ENCODE measurements at places on chromosomes 1 and 21. TPM values are rescaled to one million over a fixed set of nuclear protein-coding genes. Genes with fewer than 3 reads are reported as not detected.

Gene RNF115
- 16.6 TPM for total RNA-seq

Gene BTG2
- total RNA-seq: 33.7 TPM

Gene UBASH3A
- total RNA-seq: not detected

DNA sequence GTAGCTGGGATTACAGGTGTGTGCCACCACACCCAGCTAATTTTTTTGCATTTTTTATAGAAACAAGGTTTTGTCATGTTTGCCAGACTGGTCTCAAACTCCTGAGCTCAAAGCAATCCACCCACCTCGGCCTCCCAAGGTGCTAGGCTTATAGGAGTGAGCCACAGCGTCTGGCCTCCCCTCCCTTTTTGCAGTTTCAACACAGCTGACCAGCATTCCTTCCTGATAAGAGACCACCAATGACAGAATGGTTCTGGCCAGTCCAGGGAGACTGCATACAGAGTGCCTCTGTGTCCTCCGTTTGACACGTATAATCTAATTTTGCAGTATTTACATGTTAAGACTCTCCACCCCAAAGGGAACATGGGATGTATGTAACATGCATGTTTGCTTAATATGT is 46.4 kb upstream of the CACHD1 start:
- H3K27me3 ChIP-seq: peaks cover 36% of the 10 kb centered on the region
- H3K27ac ChIP-seq: no peak overlapping the region

Gene LDLRAD1
- total RNA-seq: not detected

Gene EDARADD
- 0.59 TPM for total RNA-seq

- H3K27me3 ChIP-seq: peaks cover 23% of the 10 kb centered on the region
- peak; percentile 91 for DNase-seq
- H3K36me3 ChIP-seq: no peaks in the 10 kb centered on the region
- peaks cover 5% of the 10 kb centered on the region for H3K4me1 ChIP-seq
- peak overlapping the region; percentile 82 for H3K4me3 ChIP-seq
Measured at GRCh38 chr1:90850898-90851710, 134.0 kb upstream of the BARHL2 start.

Gene RNF186
- not detected for total RNA-seq

Gene PDC
- total RNA-seq: not detected

DNA sequence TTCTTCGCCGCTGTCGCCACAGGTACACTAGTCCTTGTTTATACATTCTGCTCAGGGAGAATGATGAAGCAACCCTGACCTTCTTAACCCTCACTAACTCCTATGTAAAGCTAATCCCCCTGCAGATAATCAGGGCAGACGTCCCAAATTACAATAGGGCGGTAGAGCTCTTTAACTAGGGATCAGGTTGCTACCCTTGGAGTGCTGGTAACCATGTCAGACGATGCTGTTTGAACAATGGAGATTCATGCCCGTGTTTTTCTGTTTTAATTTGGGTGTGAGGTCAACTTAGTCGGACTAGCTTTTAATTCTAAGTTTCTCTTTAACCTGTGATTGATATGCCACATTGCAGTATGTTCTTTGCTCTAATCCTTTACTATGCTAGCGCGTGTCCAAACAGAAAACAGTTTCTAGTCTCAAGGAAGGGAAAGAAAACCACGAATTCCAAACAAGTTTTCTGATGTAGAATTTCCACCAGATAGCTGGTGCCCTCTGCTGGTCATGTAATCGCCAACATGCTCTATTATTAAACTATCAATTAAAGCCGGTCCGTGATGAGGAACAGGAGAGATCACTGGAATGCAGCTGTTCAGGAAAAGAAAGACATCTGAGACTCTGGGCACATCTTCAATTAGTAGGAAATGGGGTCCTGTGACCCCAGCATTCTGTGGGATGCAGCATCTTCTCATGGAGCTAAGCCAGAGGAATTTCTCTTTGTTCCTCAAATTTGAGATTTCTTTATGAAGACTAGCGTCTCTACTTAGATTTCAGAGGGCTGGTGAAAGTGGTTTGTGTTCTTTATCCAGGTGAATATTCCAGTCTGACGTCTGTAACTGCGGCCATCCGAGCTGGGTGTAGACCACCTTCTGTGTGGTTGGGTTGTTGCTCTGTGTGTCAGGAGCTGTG is 18.3 kb upstream of the VAMP3 start:
- H3K27me3 ChIP-seq: no peaks in the 10 kb centered on the region
- H3K36me3 ChIP-seq: no peaks in the 10 kb centered on the region
- peak overlapping the region; percentile 74 for H3K4me3 ChIP-seq
- H3K27ac ChIP-seq: peak overlapping the region; percentile 71

DNA sequence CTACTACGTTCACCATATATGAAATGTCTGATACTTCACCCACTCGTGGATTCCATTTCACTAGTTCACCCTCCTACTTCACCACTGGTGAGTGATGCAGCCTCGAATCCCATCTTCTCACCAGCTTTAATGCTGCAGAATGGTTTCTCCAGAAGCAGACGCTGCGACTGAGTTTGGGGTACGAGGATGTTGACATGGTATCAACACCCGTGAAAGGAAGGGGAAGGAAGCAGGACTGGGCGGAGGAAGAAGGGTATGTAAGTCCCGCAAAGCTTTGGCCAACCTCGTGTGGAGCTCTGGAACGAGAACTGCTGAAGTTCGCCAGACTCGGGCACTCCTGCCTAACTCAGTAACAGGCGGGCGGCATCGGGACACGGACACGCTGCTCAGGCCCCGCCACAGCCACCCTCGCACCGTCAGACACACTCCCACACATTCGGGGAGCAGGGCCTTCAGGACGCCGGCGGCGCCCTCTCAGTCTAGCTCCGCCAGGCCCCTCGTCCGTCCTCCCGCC is 833 bp upstream of the DIP2A start:
- no peaks in the 10 kb centered on the region for H3K27me3 ChIP-seq
- H3K4me1 ChIP-seq: peaks cover 47% of the 10 kb centered on the region
- H3K4me3 ChIP-seq: peak overlapping the region; percentile 84
- H3K36me3 ChIP-seq: peaks cover 2% of the 10 kb centered on the region

GRCh38 chr1:17220287-17220686 is 15.4 kb downstream of the PADI1 start:
- peaks cover 12% of the 10 kb centered on the region for H3K4me1 ChIP-seq
- H3K27me3 ChIP-seq: no peaks in the 10 kb centered on the region
- DNase-seq: no peak
- no peaks in the 10 kb centered on the region for H3K36me3 ChIP-seq
- H3K4me3 ChIP-seq: no peak overlapping the region
- no peak overlapping the region for H3K27ac ChIP-seq

- H3K27me3 ChIP-seq: no peaks in the 10 kb centered on the region
- peak overlapping the region; percentile 88 for H3K4me3 ChIP-seq
- peak overlapping the region; percentile 85 for H3K27ac ChIP-seq
- DNase-seq: peak; percentile 85
Measured at GRCh38 chr1:23343221-23344110, 618 bp downstream of the HNRNPR start.
